ENCODE measurements at places on chromosomes 1 and 21.

DNA sequence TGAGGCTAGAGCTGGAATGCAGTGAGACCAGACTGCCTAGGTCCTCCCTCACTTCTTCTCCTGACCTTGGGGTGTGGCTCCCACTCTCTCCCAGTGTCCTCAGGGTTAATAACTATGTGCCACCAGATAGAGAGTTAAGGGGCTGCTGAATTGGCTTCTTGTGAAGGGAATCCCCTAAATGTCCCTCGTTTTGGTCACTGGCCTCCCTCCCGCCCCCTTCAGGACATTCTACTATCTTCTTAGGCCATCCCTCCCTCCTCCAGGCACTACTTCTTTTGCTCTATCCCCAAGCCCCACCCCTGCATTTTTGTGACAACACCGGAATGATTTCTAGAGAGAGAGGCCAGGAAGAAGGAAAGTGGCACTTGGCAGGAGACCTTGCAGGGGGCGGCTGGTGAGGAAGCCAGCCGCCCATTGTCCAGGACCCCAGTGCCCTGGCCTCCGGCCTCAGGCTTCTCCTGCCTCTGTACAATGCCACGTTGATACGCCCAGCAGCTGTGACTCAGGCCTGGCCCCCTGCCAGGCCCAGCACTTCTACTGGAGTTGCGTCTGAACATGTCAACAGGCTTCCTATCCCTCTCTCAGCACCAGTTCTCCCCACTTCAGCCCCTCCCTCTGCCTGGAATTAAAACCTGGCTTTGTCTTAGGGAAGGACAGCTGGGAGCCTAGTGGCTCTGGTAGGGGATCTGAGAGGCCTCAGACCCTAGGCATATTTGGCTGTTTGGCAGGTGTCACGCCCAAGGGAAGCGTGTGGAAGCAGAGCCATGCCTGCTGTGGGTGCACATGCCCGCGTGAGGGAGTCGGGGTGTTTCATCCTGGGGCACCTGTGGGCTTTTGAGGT is 9.1 kb downstream of the LMNA start:
- peak; percentile 93 for DNase-seq

DNA sequence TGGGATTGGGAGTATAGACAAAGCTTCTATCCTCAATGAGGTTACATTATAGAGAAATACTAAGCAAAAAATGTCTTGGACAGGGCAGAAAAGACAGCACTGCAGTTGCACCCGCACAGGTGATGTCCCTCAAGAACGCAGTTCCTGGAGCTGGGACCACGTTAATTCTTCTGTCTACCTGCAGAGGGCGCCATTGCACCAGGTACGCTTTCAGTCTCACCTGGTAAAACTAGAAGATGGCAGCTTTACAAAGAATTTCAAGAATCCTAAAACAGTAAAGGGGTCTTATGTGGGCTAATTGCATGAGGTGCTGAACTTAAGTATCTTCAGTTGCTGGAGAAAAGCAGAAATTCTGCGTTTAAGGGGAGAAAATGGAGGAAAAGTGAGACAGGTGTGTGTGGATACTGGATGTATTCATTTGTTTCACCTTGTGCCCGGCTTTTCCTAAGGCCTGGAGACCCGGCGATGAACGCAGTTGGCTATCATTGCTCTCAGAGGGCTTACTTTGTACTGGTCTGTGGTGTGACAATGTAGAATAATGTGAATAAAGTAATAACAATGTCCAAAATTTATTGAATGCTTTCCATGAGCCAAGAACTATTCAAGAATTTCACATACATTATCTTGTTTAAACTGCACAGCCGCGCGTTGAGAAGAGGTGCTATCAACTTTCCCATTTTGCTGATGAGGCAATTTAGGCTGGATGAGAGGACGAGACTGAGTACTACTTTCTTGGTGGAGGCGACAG is 276.3 kb upstream of the GREM2 start:
- peak; percentile 8 for DNase-seq

- DNase-seq = no peak
Measured at GRCh38 chr1:12472798-12473551, 145.0 kb downstream of the DHRS3 start.

DNA sequence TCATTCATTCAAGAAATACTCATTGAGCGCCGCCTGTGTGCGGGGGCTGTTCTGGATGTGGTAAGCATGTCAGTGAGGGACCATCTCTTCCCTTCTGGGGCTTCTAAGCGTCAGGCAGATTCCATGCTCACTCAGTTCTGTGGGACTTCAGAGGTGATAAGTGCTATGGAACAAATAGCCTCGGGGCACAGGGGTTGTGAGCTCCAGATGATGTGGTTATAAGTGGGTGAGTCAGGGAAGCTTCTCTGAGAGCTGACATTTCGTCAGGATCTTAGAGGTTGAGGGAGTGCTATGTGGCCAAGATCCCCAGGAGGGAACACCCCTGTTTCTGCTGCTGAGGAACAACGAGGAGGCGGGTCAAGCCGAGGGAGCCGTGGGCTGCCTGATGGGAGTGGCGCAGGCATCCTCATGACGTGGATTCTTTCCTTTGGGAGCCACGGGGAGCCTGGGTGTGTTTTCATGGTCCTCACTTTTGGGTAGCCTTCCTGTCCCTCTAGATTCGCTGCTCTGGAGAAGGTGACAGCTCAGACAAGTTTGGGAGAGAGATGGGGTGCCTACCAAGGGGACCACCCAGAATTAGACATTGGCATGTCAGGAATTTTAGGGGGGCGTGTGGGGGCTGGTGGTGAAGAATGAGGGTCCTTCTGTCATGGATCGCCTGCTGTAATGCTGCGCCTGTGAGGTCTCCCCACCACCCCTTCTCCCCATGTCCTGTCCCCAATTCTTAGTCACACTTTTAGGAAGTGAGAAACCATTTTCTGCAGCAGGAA is 38.5 kb downstream of the HUNK start:
- DNase-seq = no peak

DNA sequence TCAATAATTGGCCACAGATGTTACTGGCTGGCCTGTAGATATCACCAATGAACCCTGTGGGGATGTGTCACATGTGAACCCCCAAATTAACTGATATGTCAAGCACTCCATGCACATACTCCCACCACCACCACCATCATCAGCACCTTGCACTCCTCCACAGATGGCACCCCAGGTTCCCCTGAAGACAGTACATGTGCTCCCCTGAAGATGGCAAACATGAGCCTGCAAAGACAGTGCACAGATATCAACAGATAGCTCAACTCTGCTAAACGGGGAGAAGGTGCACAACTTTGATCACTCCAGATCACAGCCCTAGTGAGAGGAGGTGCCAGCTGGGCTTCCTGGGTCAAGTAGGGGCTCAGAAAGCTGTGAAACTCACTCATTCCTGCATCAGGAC is 74.4 kb downstream of the CLCA4 start:
- DNase-seq = no peak

- DNase-seq = no peak
Measured at GRCh38 chr21:46203203-46203600, 18.9 kb upstream of the SPATC1L start.

GRCh38 chr21:36321325-36322082 is 1.5 kb downstream of the MORC3 start:
- peak; percentile 62 for DNase-seq

DNA sequence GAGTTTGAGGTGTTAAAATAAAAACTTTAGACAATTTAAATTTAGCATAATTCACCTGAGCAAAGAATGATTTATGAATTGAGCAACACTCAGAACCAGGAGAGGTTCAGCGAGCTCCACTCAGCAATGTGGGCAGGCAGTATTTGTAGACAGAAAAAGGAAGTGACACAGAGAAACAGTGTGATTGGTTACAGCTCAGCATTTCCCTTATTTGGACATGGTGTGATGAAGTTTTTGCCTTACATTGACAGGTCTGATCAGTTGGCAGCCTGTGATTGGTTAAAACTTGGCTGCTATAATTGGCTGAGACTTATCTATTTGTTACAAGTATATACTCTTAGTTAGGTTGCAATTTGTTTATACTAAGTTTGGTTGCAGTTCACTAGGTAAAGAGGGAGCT is 621.2 kb upstream of the PRMT6 start:
- no peak for DNase-seq

- no peak for DNase-seq
Measured at GRCh38 chr1:50289495-50289894, 133.7 kb downstream of the DMRTA2 start.

DNA sequence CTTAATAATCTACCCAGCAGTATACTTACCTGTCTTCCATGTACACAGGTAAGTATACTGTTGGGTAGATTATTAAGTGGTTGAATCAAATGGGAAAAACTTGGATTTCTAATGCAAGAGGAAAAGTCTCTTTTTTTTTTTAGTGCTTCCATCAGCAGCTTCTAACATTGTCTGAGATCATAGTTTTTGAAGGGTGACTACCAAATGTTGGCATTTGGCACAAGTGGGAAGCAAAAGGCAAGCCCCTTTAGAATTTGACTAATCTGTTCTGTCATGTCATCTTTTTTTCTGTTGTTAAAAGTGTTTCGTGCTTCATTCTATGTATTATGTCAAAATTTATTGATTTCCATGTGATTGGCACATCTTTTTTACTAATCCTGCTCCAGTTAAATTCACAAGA is 547 bp downstream of the FMO1 start:
- DNase-seq = no peak

DNA sequence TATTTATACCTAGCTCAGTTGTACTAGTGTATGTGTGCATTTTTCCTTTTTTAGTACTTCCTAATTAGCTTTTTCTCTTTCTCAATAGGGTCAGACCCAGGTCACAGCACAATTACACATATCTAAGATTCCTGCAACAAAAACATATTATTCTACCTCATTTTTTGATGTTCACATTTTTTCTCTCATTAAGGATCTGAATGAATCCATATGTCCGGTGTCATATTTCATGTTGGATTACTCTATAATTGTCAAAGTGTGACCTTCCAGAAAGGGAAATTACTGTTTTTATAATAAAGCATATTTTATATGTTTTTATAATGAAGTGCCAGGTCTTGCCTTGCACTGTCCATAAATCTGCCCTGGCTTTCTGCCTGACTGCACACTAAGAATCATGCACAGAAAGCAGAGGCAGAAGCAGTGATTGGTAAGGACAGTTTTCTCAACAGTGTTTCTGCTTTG is 143.7 kb downstream of the KCNT2 start:
- DNase-seq = no peak

GRCh38 chr1:27831568-27832410 is 1.2 kb downstream of the PPP1R8 start:
- no peak for DNase-seq

GRCh38 chr1:151060007-151060656 is at the start of gene MLLT11:
Gene MLLT11, plus strand, starts transcription at chr1:151060397. Its CDS starts 6,828 bp downstream, at chr1:151067225.
- DNase-seq = no peak

GRCh38 chr1:32592943-32593342 is 53.7 kb downstream of the ZBTB8A start:
- no peak for DNase-seq

- DNase-seq = peak; percentile 9
Measured at GRCh38 chr1:33295450-33296081, 25.3 kb downstream of the A3GALT2 start.

DNA sequence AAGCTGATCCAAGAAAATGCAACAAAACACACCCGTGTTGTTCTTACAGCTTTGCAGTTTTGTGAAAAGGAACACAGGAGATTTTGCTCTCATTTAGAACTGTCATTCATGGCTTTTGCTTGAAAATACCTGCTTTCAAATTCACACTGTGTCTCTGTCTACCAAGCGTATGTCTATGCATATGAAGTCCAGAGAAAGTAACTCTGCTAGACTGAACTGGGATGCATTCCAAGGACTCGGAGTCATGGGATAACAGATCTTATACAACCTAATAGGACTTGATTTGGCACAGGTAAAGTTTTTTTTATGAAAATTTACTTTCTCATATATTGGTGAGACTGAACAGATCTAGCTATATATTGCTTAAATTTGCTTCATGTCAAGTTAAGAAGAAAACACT is 102.4 kb downstream of the PTGER3 start:
- DNase-seq = no peak

GRCh38 chr1:87252406-87252805 is 76.3 kb upstream of the LMO4 start:
- no peak for DNase-seq

- peak; percentile 87 for DNase-seq
Measured at GRCh38 chr1:41109310-41110197, 88.0 kb upstream of the SLFNL1 start.

DNA sequence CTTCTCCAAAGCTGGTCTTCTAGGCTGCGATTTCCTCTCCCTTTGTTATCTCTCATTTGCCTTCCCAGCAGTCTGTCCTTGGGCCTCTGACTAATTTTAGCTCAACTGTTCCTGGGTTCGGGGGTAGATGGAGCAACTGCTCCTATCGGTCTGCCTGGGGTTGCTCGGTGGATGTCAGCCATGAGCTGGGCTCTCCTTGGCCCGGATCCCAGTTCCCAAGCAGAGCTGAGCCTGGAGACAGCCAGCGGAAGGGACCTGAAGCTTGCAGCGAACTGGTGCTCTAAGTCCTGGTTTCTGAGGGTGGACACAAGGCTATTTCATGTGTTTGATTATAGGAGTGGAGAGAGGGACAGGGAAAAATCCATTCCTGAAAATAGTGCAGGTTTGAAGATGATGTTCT is 423.0 kb downstream of the RPS6KC1 start:
- DNase-seq = no peak
